Spinal cord (tissue), 10 donors: ENCODE measurements at places on chromosomes 2 and 18. TPM values are rescaled to one million over a fixed set of nuclear protein-coding genes. Genes with fewer than 3 reads are reported as not detected.

DNA sequence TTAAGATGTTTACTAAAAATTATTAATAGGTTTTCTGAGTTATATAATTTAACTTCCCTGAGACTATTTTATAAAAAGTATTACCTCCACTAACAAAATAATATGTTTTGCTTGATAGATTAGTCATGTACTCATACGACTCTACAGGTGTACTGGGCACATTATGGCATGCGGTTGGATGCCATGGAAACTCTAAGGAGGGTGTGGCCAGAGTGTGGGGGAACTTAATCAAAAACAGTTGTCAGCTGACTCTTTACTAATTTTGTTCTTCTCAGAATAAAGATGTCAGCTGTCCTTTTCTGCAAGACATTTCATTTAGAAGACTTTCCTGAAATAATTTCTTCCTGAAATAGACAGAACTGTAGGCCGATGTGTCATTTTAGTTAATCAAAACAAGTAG, 228.3 kb upstream of the SIX3 start:
- H3K27me3 ChIP-seq = no peaks in the 10 kb centered on the region
- no peaks in the 10 kb centered on the region for H3K36me3 ChIP-seq
- no peaks in the 10 kb centered on the region for H3K4me1 ChIP-seq
- H3K27ac ChIP-seq = no peak overlapping the region
- H3K4me3 ChIP-seq = no peak overlapping the region

GRCh38 chr2:40358783-40359182, 93.1 kb downstream of the SLC8A1 start:
- no peaks in the 10 kb centered on the region for H3K27me3 ChIP-seq
- no peak for DNase-seq
- no peaks in the 10 kb centered on the region for H3K36me3 ChIP-seq
- no peak overlapping the region for H3K27ac ChIP-seq
- H3K4me1 ChIP-seq = no peaks in the 10 kb centered on the region

The SPAG16 gene
- 86.2 TPM for total RNA-seq

GRCh38 chr2:175631245-175631623, 370.8 kb downstream of the LNPK start:
- H3K27ac ChIP-seq = no peak overlapping the region
- DNase-seq = no peak
- H3K4me3 ChIP-seq = no peak overlapping the region
- H3K4me1 ChIP-seq = no peaks in the 10 kb centered on the region
- no peaks in the 10 kb centered on the region for H3K36me3 ChIP-seq

The DSG1 gene
- total RNA-seq = 1.5 TPM

GRCh38 chr18:59848002-59848401, 51.8 kb upstream of the PMAIP1 start:
- no peaks in the 10 kb centered on the region for H3K27me3 ChIP-seq
- no peak overlapping the region for H3K4me3 ChIP-seq
- H3K36me3 ChIP-seq = no peaks in the 10 kb centered on the region
- no peaks in the 10 kb centered on the region for H3K4me1 ChIP-seq
- no peak for DNase-seq

The RAPGEF4 gene
- 65.8 TPM for total RNA-seq

The FBXO41 gene
- total RNA-seq = 20.1 TPM

The TDRD15 gene
- total RNA-seq = 0.20 TPM

- H3K4me1 ChIP-seq = no peaks in the 10 kb centered on the region
- H3K36me3 ChIP-seq = no peaks in the 10 kb centered on the region
- no peak overlapping the region for H3K4me3 ChIP-seq
- no peak overlapping the region for H3K27ac ChIP-seq
These were observed 100.7 kb downstream of the MAIP1 start for GRCh38 chr2:200056105-200056504.

- no peak overlapping the region for H3K4me3 ChIP-seq
- peaks cover 2% of the 10 kb centered on the region for H3K27me3 ChIP-seq
- peaks cover 18% of the 10 kb centered on the region for H3K4me1 ChIP-seq
- peak; percentile 79 for DNase-seq
- H3K27ac ChIP-seq = no peak overlapping the region
These were observed 87.7 kb downstream of the TMEM18 start for GRCh38 chr2:589281-590130.

DNA sequence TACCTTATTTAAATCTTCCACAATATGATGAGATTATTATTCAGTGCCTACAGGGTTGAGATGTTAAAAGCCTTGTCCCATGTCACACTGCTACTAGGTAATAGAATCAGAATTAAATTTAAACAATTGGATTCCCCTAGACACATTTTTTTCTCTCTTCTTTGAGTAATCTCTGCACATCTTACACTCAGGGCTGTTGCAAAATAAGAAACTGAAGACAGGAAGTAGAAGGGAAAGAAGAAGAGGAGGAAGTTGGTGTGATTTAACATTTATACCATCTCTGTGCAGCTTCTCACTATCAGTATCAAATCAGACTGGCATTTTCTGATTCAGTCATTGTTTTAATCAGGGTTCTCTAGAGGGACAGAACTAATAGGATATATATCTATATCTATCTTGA, 677.6 kb downstream of the IRS1 start:
- DNase-seq = no peak
- no peaks in the 10 kb centered on the region for H3K4me1 ChIP-seq
- no peak overlapping the region for H3K4me3 ChIP-seq

DNA sequence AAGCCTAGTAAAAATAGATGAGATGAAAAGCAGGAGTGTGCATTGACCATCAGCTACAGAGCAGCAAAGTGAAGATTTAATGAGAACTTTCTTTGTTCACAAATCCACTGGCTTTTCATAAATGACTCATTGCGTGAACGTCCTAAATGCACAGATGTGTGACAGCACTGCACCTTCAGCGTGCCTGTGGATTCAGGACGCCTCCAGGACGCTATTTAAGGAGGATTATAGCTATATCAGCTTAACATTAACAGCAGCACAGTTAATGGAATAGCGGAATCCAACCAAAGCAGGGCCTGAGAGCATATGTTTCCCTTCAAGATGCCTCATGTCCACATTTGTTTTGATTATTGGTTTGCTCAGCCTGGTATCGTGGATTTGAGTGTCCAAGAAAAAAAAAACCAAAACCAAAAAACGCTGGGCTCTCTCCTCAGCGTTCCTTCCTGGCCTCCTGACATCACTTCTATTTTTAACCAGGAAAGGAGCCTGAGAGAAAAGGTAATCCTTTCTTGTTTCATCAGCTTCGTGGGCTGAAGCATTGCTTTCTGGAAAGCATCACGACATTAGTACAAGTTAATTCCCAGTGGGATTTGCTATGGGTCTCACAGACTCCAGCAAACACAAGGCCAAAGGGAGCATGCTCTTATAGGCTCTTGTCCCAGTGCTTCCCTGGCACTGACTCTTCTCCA, 447.0 kb upstream of the SMIM21 start:
- DNase-seq = no peak
- no peaks in the 10 kb centered on the region for H3K4me1 ChIP-seq
- no peak overlapping the region for H3K4me3 ChIP-seq
- H3K27me3 ChIP-seq = no peaks in the 10 kb centered on the region

DNA sequence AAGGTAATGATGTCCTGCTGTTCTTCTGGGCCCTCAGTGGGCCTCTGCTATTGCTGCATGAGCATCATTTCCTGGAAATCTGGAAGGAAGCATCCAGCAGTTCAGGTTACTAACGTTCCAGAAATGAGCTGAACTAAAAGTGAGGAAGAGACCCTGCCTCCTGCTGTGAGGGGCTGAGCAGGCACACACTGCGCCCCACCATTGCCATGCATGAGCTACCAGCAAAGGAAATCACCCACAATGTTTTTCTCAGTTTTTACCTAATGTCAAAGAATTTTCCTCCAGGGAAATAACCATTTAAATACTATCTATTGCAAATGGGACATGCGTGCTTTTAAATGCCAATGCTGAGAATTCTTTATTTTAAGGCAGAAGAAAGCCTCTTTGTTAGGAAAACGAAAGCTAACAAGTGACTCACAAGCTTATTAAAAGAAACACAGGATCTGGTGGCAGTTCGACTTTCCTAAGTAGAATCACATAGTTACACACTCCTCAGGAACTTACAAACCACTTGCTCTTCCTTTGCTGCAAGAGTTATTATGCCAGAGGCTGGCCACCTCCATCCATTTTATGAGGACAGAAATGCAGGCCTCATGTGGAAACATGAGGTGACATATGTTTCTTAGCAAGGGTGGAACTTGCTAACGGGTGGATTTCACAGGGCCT, 152.6 kb upstream of the TTC39C start:
- no peak for DNase-seq
- H3K36me3 ChIP-seq = peaks cover 2% of the 10 kb centered on the region
- H3K27me3 ChIP-seq = no peaks in the 10 kb centered on the region

The TMEM150A gene
- 22.2 TPM for total RNA-seq

- H3K4me3 ChIP-seq = no peak overlapping the region
- H3K27me3 ChIP-seq = no peaks in the 10 kb centered on the region
- no peak overlapping the region for H3K27ac ChIP-seq
- H3K4me1 ChIP-seq = no peaks in the 10 kb centered on the region
These were observed 63.9 kb upstream of the CREB1 start for GRCh38 chr2:207465894-207466293.

The DCAF17 gene
- total RNA-seq = 28.5 TPM

- peaks cover 4% of the 10 kb centered on the region for H3K4me1 ChIP-seq
- no peak overlapping the region for H3K27ac ChIP-seq
- H3K4me3 ChIP-seq = no peak overlapping the region
- DNase-seq = no peak
These were observed 321.7 kb upstream of the REV1 start for GRCh38 chr2:99811544-99811943.

GRCh38 chr2:124325667-124326440, 300.8 kb downstream of the CNTNAP5 start:
- no peak overlapping the region for H3K4me3 ChIP-seq
- H3K36me3 ChIP-seq = no peaks in the 10 kb centered on the region
- no peaks in the 10 kb centered on the region for H3K4me1 ChIP-seq

- peaks cover 8% of the 10 kb centered on the region for H3K4me1 ChIP-seq
- H3K27me3 ChIP-seq = no peaks in the 10 kb centered on the region
- peaks cover 5% of the 10 kb centered on the region for H3K36me3 ChIP-seq
- no peak for DNase-seq
- no peak overlapping the region for H3K4me3 ChIP-seq
- peak overlapping the region; percentile 22 for H3K27ac ChIP-seq
These were observed 102.3 kb upstream of the SMAD7 start for GRCh38 chr18:49052891-49053644.

GRCh38 chr2:11101430-11101829, 53.8 kb upstream of the SLC66A3 start:
- no peaks in the 10 kb centered on the region for H3K27me3 ChIP-seq
- H3K4me3 ChIP-seq = no peak overlapping the region
- no peaks in the 10 kb centered on the region for H3K4me1 ChIP-seq
- no peak overlapping the region for H3K27ac ChIP-seq
- no peak for DNase-seq

The CNTNAP5 gene
- total RNA-seq = 32.9 TPM
